ENCODE measurements at places on chromosomes 11 and 22. TPM values are rescaled to one million over a fixed set of nuclear protein-coding genes. Genes with fewer than 3 reads are reported as not detected.
A peak's percentile ranks its signal among the peaks of the same experiment; 100 is the strongest.

- DNase-seq = no peak
These were observed 7.8 kb upstream of the MS4A1 start for GRCh38 chr11:60447846-60448245.

DNA sequence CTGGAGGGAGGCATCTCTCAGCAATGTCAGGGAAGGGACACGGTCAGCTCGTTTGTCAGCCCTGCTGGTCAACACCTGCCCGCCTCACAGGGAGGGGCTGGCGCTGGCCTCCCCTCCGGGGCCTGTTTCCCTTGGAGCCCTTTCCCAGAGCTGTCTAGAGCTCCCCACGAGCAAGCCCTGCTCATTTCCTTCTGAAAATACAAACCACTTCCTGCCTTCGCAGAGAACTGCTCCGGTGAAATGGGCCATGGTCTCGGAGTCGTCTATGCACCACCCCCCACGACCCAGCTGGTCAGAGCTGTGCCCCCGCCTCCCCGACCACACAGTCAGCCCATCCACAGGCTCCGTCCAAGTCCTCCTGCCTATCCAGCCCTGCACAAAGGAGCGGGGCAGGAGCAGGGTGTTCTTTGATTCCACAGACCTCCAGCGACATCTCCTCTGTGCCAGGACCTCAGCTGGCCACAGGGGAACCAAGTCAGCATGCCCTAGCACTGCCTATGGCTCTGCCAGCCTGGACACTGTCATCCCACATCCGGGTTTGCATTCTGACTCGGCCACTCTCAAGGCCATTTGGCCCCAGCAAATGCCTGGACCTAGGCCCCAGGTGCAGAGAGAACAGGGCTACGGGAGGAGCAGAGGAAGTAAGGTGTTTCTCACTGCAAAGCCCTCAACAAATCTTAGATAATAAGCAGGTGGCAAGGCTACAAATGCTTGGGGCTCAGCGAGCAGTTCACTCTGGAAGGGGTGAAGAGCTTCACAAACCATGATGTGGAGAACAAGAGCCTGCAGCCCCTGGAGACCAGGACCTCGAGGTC, 82.1 kb upstream of the WNT11 start:
- DNase-seq = peak; percentile 9

The HSD17B12 gene
- 19.1 TPM for total RNA-seq

GRCh38 chr11:103880968-103881367, 155.5 kb upstream of the DDI1 start:
- DNase-seq = no peak

Data from T-helper 17 cell (primary cell).